T-helper 1 cell (primary cell): ENCODE measurements at places on chromosomes 7 and 10.

DNA sequence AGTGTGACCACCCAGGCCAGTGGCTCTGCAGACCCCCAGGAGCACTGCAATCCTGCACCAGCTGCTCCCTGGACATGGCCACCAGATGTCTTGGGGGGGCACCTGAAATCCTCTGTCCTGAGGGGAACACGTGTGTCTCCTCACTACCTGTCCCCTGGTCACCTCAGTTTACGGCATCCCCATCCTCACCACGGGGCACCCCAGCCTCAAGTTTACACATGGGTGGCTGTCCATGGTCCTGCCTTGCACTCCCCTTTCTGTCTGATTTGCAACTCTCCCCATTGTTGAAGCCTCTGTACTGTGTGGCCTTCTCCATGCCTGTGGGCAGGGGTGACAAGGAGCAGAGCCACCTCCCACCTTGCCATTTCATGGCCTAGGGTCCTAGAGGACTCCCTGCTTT is 67.2 kb downstream of the RAMP3 start:
- no peak for DNase-seq

GRCh38 chr7:18352339-18353255 is 143.0 kb upstream of the HDAC9 start:
- no peak for DNase-seq

- DNase-seq = no peak
These were observed 55.9 kb downstream of the CFAP46 start for GRCh38 chr10:132886211-132887099.

GRCh38 chr10:58322072-58322834 is 12.6 kb upstream of the UBE2D1 start:
- DNase-seq = no peak

DNA sequence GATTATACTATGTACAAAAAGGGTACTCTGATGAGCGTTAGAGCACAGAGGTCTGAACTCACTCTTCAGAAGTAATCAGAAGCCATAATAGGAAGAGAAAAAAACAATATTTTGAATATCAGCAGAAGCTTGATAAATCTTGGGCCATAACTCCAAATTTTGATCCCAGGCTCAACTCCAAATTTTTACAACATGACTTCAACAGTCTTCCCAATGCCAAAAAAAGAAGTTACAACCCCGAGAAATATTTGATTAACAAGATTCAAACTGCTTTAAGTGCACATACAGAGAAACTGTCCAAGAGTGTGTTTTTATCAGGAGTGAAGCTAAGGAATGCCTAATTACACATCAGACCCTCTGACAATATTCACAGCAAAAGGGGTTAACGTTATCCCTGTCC is 7.5 kb downstream of the MPP7 start:
- DNase-seq = no peak

DNA sequence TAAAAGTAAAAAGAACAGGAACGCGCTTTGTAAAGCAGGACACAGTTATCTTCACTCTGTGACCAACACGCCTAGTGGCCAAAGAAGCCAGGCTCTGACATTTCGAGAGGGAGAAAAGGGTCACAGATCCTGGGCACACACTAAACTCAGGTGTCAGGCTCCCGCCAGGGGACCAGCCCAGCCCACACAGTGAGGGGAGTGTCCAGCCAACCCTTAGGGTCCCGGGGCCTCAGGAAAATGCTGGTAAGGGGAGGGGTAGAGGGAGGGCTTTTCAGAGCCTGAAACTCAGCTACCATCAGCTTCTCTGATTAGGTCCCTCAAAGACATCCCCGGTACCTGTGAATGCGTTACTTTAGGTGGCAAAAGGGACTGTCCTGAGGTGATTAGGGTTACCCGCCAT is 16.6 kb downstream of the ANXA11 start:
- no peak for DNase-seq

DNA sequence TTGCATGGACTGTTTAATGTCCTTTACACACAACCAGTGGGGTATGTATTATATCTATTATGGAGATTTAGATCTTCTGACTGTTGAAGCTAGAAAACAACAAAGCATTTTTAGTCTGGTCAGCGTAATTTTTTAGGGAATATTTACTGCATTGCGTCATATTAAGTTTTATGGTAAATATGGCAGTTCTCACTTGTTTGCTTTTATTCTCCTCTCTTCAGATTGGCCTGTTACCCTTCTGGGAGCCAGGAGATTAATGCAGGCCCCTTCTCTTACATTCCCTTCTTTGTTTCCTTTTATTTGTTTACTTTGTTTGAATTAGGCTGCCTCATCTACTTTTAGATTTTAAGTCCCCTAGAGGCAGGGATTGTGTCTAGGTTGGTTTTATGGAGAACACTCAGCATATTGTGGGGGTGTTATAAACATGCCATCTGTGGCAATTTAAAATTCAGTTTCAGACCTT is 13.8 kb downstream of the UBE2D1 start:
- no peak for DNase-seq

GRCh38 chr7:116317907-116318306 is 107.6 kb downstream of the TES start:
- DNase-seq = no peak

- no peak for DNase-seq
These were observed 144.2 kb downstream of the CELF2 start for GRCh38 chr10:11161910-11162309.

DNA sequence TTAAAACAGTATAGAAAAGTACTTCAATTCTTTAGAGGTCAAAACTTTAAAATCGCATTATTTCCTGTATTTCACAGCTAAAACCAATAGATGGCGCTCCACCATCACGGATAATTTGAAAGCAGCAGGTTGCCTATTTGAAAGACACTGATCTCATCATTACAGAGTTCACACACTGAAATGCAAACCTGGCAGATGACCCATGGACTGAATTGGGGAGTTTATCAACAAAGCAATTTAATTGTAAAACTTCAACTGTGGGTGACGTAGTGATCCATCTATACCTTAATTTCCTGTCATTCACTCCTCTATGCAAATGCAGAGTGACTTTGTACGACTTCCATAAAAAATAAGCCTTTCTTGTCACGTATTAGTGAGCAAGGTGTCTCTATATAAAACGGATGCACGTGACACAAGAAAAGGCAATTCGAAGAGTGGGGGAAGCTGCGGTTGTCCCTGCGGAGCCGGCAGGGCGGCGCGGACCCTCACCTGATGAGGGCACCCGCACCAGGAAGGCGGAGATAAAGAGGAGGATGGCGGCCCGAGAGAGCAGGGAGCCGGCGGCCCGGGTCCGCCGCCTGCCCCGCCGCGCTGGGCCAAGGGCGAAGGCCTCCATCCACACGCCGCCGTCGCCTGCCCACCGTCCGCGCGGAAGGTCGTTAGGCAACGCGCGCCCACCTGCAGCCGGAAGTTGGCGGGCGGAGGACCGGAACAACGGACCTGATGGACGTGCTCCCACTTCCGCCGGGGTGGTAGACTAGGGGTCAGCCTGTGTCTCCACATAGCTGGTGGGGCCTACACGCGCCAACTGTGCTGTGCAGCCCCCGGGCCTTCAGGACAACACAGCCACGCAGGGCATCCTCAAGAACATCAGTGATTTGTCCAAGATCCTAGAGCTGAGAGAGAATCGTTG is at the start of gene ZPBP:
ZPBP (minus strand) TSS at position 668 of the 913 bp plus-strand sequence; CDS start at position 616, 52 bp downstream.
- no peak for DNase-seq

- no peak for DNase-seq
These were observed 254.7 kb upstream of the NFE2L3 start for GRCh38 chr7:25897261-25897782.

DNA sequence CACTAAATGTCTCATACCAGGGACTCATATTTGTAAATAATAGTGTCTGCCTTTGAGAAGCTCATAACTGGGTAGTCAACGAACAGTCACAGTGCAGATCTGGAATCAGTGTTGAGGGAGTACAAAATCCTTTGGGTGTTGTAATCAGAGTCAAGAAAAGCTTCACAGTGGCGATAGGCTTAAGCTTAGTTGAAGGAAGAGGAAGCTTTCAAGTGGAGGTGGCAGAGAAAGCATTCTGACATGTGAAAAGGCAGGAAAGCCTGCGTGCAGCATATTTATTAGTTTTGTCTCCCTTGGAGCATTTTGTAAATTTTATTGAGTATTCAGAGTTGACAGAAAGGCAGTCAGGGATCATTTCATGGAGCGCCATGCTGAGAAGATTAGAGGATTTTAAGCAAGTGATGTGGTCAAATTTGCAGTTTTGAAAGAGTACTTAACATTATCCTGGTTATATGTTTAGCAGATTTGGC is 104.9 kb downstream of the ADK start:
- no peak for DNase-seq

GRCh38 chr10:184911-185310 is 49.7 kb downstream of the ZMYND11 start:
- DNase-seq = no peak

GRCh38 chr7:27137640-27138315 is 5.7 kb downstream of the HOXA5 start:
- DNase-seq = no peak

- no peak for DNase-seq
These were observed 11.2 kb downstream of the KCNMA1 start for GRCh38 chr10:77626266-77626935.

DNA sequence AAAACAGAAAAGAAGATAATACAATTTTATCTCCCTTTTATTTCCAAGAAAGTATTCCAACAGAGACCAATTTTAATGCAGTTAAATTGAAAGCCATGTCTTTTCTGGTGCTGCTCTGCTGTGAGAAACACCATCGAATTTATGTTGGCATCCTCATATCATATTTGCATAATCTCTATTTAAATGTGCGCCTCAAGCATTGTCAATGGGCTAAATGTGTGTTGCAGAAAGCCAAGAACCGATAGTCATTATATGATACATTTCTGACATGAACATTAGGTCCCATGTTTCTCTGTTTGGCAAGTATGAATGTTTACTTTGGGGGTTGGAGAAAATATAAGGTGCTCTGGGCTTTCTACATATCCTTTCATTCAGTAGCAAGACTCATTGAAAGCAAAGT is 1023.5 kb upstream of the CELF2 start:
- DNase-seq = no peak

DNA sequence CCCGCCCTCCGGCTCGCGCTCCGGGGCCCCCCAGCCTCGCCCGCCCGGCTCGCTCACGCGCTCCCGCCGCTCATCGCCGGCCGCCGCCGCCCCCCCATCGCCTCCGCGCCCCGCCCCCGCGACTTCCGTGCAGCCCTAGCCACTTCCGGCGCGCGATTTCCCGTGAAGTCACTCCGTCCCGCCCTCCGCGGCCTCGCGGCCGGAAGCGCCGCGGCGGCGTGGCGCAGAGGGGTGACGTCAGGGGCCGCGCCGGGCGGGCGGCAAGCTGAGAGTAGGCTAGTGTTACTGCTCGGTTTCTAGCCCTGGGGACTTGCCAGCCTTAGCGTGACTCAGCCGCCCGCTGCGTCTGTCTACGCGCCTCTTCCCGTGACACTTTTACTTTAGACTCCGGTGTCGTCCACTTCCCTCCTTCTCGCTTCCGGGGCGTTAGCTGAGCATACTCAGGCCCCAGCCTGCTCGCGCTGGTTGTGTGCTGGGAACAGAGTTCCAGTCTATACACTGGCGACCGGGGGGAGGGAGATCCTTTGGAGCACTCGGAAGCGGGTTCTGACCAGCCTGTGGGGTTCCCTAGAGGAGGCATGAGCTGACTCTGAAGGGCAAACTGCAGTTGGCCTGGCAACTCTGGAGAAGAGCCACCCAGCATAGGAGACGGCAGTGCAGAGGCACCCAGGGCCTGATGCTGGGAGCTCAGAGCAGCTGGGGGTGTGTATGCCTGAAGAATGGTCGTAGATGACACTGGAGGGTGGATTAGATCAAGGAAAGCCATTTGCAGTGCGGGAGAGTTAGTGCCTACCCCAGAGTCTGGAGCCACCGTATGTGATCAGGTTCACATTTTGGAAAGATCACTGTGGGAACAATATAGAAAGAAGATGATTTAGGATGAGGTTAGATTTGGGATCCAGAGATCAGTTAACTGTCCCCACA is at the start of gene PURB:
PURB (minus strand) TSS at position 137 of the 924 bp plus-strand sequence. CDS start 182 bp downstream, outside the sequence.
- peak; percentile 96 for DNase-seq

DNA sequence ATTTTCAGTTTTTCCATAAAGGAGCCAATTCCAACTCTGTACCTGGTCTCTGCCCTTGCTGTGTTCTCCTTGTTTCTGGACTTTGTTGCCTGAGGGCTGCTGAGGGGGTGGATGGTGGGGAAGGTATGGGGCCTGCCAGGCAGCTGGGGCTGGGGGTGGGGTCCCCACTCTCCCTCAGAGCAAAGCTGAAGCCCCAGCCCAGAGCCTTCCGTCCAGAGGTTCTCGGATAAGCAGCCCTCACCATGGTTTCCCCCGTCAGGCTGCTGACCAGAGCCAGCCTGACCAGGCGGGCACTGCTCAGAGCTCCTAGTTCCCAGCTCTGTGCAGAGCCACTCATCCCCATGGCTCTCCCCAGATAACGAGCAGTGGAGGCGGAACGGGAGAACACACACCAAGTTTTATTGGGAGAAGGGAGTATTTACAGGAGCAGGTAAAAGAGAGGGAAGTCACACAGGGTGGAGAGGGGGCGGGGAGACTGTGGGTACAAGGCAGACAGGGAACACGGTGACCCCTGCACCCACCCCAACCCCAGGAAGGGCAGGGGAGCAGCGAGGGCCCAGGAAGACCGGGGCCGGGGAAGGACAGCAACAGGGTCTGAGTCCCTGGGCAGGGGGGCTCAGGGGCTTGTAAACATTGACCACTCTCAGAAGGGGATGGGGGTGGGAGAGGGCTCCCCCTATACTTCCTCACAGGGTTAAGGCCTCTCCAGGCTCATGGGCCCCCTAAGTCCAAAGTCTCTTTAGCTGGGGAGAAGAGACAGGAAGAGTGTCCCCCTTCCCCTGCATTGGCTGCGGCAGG is 5.8 kb downstream of the GNB2 start:
- DNase-seq = no peak

DNA sequence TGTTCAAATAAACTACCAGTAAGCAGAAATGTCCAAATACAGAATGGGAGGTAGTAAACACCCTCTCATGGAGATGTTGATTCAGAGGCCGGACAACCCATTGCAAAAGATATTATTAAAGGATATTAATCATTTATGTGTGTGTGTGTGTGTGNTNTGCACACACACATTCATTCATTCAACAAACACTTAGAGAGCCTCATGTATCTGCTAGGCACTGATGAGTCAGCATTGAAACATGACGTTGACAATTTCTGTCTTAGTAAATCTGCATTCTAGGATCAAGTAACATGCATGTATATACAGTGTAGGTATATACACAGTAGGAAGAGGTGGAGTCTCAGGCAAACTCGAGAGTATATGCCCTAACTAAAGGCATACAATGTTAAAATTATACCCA is 187.0 kb downstream of the ZNF365 start:
- no peak for DNase-seq

DNA sequence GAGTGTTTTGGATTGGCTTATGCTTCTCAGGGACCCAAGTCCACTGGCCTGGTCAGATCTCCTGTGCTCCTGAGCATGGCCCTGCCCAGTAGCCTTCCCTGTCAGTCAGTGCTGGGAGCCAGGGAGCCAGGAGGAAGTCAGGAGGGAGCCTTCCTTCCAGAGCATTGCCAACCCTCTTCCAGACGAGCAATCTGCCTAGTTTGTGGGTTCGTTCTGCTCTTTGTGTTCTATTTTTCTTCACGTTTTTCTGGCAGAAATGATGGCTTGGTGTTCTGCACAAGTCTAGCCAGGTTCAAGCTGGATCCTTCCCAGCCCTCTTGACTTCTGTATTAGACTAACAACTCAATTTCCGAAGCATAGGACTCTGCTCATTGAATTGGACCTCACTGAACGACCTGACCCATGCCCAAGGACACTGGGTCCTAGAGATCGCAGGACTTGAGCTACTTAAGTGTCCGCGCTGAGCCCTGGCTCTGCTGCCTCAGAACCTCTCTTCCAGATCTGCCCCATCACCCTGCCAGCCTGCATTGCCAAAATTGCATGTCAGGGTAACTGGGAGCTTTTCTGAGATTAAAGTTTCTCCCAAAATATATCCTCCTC is 76.2 kb upstream of the MPP7 start:
- no peak for DNase-seq
